ENCODE measurements at places on chromosomes 7 and 10.

GRCh38 chr10:46293228-46293627 lies 6.4 kb downstream of the ANTXRL start:
- no peak for DNase-seq

GRCh38 chr7:99255463-99255862 lies 17.2 kb upstream of the MYH16 start:
- no peak for DNase-seq

- peak; percentile 28 for DNase-seq
These were observed 93.1 kb downstream of the CARD11 start for GRCh38 chr7:2950578-2950977.

GRCh38 chr10:94066411-94066810 lies 72.7 kb downstream of the PLCE1 start:
- no peak for DNase-seq

- DNase-seq = no peak
These were observed 89.2 kb upstream of the CAPZA2 start for GRCh38 chr7:116772926-116773749.

DNA sequence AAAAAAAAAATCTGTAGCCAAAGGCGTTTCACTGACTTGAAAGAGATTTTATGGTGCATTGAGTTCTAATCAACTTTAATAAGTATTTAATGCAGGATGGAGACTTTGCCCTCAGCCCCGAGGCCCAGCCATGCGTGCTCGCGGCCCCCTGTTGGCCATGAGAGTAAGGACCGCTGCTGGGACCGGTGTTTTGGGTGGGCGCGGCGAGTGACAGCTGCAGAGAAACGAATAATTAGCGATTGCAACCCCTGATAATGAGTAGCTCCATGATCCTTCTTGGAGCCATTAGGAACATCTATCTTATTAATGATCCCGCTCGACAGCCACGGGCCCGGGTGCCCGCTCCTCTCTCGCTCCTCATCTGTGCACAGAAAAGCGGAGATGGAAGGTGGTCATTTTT lies 347.4 kb downstream of the RPS24 start:
- DNase-seq = no peak

DNA sequence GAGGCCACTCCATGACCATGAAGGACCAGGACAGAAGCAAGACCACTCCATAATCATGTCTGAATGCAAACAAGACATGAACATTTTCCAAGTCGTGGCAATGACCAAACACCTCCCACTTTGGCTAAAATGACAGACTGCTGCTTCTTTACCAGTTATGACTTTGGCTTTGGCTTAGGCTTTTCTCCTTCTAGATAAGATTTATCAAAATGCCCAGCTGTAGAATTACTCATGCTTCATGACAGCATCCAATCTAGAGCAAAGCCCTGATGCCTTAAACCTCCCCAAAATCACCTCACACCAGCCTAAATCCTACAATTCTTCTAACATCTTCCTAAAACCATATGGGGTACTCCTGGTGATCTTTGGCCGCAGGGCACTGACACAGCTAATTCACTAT lies 102.1 kb downstream of the VPS41 start:
- DNase-seq = no peak

- DNase-seq = no peak
These were observed 3.5 kb downstream of the SHH start for GRCh38 chr7:155808549-155809331.

- no peak for DNase-seq
These were observed 120.0 kb upstream of the TCERG1L start for GRCh38 chr10:131431533-131431932.

DNA sequence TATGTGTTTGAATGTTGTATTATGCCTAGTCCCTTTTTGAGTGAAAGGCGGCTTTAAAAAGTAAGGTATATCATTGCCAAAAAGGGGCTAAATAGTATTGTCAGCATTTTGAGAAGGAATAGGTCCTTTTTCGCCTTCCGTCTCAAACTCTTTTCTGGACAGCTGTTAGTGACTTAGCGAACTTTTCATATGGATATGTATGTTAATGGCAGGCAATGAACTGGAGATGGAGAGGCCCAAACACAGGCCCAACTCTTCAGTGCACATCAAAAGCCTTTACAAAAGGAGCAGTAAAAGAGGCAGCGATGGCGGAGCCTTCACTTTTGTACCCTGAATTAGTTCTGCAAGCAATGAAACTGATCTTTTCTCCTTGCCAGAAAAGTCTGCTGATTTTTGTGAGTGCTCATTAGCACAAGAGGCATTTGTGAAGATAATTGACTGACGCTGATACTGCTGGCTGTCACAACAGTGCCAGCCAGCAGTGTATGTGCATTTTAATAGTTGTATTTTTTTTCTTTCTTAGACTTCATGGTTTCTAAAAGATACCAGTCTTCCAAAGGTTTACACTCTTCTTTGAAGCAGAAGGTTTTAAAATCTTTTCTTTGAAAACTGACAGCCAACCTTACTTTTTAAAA lies 243.7 kb upstream of the SP8 start:
- no peak for DNase-seq

DNA sequence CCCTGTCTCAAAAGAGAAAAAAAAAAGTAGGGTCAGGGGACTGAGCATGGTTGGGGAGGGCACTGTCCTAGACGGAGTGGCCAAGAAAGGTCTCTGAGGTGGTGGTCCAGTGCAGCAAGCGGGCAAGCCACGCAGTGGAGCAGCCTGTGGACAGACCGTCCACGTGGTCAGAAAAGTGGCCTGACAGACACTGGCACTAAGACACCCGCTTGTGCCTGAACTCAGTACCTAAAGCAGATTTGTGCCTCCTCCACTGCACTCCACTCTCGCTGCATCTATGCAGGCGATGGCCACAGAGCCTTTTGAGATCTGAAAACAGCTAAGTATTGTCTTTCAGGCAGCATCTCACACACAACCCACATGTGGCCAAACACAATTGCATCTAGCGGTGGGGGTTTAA lies 8.8 kb downstream of the ASB10 start:
- DNase-seq = no peak

DNA sequence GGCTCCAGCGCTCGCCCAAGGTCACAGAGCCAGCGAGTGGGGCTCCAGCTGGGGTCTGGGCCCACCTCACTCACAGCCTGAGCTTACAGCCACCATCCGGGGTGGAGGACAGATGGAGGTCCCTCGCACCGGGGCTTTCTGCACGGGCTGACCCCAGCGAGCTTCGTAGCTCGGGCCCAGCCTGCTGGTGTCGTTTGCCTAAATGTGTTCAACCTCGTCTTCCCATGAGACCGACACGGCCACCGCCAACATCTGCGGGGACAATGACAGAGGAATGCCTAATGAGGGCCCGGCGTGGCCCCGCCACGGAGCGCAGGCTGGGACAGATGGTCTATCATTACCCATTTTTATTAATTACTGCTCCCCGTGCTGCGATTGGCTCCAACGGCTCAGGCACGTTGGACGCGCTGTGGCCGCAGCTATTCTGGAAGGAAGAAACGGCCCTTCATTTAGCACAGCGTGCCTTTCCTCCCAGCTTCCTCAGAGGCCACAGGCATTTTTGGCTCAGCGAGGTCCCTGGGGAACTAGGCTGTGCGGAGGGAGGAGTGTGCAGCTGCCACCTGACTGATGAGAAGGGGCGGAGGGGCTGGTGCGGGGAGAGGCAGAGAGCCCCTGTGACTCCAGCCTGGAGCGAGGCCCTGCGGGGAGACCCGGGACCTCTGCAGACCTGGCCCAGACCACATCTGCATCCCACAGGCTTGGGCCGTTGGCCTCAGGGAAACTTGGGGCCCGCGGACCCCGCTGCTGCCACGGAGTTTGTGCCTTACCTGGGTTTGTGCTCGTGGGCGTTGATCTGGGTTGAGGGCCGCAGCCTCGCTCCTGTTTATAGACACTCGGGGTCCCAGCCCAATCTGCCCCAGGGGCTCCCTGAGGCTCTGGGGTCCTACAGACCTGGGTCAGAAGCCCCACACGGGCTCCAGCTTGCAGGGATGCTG lies 22.9 kb upstream of the ELFN1 start:
- DNase-seq = no peak

GRCh38 chr7:28478656-28479055 lies 66.3 kb downstream of the CREB5 start:
- DNase-seq = no peak

DNA sequence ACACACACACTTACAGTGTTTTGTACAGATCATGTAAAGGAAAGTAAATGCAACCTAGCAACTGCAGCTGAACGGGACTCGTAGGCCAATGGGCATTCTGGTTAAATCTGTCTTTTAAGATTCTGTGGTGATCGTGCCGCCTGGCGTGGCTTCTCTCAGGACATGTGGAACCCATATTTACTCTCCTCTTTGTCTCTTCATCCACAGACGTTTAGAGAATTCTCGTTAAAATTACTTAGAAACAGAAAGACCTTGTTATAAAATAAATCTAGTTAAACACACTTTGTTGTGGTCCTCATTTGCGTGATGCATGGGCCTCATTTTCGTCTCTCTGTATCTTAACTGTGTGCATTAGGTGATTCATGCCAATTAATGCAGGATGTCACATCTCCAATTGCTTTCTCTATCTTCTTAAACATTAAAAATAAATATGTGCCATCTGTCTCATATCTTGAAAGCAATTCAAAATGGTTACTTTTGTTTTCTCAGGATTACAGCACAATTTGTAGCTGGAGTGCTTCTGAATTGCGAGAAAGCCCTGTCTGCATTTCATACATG lies 11.5 kb downstream of the KLF6 start:
- DNase-seq = no peak

- DNase-seq = no peak
These were observed 160.0 kb downstream of the UBE2H start for GRCh38 chr7:129792721-129793120.

DNA sequence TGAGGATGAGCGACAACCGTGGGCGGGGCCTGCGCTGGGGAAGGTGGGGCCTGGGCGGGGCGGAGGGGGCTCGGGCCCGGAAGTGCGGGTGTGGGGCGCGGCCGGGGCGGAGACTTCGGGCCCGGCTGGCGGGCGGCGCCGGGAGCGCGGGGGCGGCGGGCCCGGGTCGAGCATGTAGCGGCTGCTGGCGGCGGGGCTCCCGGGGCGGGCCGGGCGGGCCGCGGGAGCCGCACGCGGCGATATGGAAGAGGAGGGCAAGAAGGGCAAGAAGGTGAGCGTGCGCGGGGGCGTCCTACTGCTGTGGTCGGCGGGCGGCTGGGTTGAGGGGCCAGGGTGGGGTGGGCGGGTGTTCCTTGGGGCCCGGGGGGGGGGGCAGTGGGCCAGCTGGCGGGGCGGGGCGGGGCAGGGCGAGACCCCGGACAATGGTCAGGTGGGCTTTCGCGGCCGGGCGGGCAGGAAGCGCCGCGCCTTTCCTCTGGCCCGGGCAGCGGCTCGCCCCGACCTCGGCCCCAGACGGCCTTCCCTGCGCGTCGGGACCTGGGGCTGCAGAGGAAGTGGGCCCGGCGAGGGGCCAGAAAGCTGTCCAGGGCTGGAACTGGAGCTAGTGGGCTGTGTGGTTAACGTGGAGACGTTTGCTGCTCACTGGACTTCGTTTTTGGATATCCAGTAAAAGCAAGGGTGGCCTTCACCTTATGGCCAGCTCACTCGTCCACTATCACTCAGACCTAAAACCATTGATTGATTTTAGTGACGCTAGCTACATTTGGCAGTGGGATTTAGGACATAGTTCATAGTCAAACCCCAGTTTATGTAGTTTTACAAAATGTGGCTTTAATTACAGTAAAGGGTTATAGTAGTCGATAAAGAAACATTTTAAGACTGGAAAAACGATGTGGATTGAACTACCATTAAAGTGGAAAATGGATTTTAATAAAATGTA lies at the start of gene CCM2:
CCM2 (plus strand) TSS at position 109 of the 940 bp plus-strand sequence; CDS start at position 242, 133 bp downstream.
- DNase-seq = no peak

GRCh38 chr7:36838616-36839225 lies 114.4 kb upstream of the AOAH start:
- no peak for DNase-seq

- DNase-seq = no peak
These were observed 189.4 kb downstream of the KCNMA1 start for GRCh38 chr10:77448226-77448625.

- DNase-seq = no peak
These were observed 33.3 kb downstream of the EPHB4 start for GRCh38 chr7:100793806-100794660.

DNA sequence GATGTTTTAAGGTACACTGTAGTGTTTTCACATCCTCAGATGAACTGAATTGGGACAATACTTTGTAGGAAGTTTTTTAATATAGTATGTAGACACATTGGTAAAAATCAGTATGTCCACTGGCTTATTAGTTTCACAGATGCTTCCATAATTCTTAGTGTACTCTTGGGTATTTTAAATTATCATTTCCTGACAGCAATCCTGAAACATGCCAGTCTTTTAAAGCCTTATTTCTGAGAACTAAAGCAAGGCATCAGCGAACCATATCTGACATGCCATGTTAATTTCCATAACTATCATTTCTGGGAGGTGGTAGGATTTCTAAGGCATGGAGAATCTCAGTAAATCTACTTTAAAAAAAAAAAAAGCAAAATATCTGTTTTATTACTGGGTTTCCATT lies 266.4 kb downstream of the ADK start:
- no peak for DNase-seq

- DNase-seq = no peak
These were observed 17.2 kb upstream of the SLK start for GRCh38 chr10:103949728-103950127.

DNA sequence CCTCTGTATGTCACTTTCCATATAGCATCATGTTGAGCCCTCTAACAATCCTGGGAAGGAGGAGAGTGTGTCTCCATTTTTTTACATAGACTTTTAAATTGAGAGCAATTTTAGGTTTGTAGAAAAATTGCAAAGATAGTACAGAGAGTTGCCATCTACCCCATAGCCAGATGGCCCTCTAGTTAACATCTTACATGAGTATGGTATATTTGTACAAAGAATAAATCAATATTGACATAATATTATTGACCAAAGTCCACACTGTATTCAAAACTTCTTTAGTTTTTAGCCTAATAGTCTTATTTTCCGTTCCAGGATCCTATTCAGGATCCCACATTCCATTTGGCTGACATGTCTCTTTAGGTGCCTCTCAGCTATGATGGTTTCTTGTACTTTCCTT lies 274.6 kb upstream of the PLPP4 start:
- no peak for DNase-seq

DNA sequence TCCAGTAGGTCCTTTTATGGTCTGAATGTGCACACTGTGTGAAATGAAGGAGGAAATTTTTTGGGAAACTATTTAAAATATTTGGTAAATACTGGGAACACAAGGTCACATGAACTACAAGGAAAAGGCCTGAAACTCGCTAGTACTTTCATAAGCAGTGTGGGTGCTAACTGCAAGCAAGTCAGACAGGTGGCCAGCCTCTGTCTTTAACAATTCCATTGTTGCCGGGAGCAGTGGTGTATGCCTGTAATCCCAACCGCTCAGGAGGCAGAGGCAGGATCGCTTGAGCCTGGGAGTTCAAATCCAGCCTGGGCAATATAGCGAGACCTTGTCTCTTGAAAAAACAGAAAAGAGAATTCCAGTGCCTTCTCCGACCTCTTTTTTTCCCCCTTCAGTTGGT lies 37.5 kb downstream of the SMURF1 start:
- no peak for DNase-seq

- no peak for DNase-seq
These were observed 111.2 kb downstream of the EEPD1 start for GRCh38 chr7:36264123-36264801.

GRCh38 chr10:109851616-109852474 lies 71.5 kb downstream of the XPNPEP1 start:
- DNase-seq = no peak
